ENCODE measurements at places on chromosomes 2 and 18.

DNA sequence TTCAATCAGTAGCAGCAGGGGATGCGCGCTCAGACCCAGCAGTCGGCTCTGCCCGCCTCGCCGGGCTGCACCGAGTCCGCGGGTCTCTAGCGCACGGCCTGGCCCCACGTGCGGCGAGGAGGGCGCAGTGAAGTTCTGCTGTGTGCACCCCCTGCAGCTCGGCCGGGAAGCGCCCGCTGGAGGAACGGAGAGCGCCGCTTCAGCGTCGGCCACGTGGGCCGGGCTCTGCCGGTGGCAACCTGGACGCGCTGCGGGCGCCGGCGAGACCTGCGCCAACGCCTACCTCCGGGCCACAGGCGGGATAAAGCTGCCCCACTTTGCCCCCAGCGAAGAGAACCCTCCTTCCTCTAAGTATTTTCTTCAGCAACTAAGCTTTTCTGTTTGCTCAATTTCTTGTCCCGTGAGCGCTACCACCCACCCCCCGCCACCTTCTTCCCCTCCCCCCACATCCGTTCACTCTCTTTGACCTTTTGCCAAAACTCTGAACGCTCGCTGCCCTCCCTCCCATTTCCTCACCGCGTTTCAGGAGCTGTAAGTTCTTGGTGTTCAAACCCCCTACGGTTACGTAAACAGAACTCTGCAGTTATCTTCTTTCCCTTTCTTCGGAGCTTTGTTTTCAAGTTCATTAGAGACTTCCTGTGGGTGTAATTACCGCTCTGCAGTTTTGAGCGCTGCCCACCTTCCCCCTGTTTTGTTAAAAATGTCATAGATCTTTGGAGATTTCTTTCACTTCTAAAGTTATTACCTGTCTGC lies 42.6 kb upstream of the EDAR start:
- DNase-seq: peak; percentile 67

DNA sequence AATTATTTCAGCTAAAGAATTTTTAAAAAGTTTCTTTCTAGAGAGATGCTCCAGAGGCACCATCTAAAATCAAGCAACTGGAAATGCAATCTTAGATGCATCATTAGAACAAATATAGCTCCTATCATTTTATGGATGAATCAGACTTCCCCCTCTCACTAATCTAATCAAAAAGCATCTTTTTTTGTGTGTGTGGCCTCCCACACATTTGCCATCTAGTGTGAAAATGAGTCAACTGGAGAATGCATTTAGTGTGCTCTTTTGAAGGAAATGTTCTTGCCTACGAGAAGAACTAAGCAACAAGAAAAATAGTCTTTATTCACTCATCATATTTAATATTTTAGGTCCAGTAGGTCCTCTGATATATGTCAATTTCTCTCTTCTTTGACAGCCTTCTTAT lies 39.5 kb upstream of the FIGN start:
- DNase-seq: no peak

DNA sequence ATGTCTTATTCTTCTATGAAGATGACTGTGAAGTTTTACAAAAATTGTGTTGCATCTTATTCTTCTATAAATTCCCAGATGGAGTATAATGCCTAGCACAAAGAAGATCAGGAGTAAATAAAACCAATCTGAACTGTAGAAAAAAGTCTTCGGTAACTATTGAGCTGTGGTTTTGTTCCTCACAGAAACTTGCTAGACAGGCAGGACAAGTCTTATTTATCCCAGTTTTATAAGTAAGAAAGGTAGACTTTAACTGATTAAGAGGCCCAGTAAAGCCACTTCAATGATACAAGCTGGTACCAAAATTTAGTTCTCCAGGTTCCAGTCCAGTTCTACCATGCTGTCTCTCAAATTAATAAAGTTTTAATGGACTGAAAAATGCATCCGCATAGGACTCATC lies 526.7 kb upstream of the SETBP1 start:
- DNase-seq: no peak

DNA sequence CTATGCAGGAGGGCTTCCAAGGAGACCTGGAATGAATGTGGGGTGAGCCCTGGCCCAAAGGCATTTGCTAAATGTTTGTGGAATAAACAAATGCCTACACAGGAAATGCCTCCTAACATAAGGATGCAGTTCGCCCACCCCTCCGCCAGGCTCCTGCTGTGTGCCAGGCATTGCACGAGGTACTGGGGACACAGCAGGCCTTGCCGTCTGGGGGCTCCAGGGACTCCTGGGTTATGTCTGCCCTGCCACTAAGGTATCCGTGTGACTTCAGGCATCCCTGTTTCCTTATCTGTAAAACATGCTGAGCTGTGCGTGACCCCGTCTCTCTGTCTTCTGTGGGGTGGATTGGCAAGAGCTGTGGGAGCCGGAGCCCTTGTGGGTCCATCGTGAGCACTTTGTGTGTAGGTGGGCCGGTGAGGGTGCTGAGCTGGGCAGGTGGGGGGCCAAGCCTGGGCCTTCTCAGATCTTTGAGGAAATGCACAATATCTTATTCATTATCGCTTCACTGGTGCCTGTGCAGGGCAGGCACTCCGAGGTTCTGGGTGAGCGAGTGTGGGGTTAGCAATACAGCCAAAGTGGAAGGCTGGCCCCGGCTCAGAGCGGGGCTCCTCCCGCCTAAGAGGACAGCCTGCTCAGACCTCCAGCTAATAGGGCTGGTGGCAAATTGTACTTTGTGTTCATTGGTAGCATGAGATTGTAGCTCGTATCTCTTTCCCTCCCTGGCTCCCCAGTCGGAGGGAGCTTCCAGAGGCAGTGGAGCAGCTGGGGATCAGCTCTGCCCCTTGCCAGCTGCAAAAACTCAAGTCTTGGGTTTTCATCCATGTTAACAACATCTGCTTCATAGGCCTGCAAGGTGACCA lies 126.8 kb downstream of the GLI2 start:
- no peak for DNase-seq
